ENCODE measurements at places on chromosomes 7 and 10. TPM values are rescaled to one million over a fixed set of nuclear protein-coding genes. Genes with fewer than 3 reads are reported as not detected.

TAF3 gene
- 5.6 TPM for polyA plus RNA-seq

MINDY4 gene
- 5.7 TPM for polyA plus RNA-seq

PRR15 gene
- 1.0 TPM for polyA plus RNA-seq

SPDYE1 gene
- polyA plus RNA-seq: not detected

SFR1 gene
- polyA plus RNA-seq: 5.8 TPM

LAMB1 gene
- 144 TPM for polyA plus RNA-seq

PDGFA gene
- polyA plus RNA-seq: 20.8 TPM

CRTAC1 gene
- 0.09 TPM for polyA plus RNA-seq

SPACDR gene
- polyA plus RNA-seq: not detected

IKZF5 gene
- 7.6 TPM for polyA plus RNA-seq

AKR1C4 gene
- polyA plus RNA-seq: not detected

CPN1 gene
- polyA plus RNA-seq: not detected

GHRHR gene
- 0.68 TPM for polyA plus RNA-seq

CYP2C9 gene
- 0.27 TPM for polyA plus RNA-seq

ELAPOR2 gene
- polyA plus RNA-seq: 1.9 TPM

STMP1 gene
- 25.9 TPM for polyA plus RNA-seq

Data from adrenal gland (tissue), 19 donors.